ENCODE measurements at places on chromosomes 2 and 18.
A peak's percentile ranks its signal among the peaks of the same experiment; 100 is the strongest.

- peak; percentile 74 for DNase-seq
Measured at GRCh38 chr18:6414723-6415417, at the start of gene L3MBTL4. Gene L3MBTL4 (minus strand): TSS chr18:6414911. CDS start chr18:6311625, 103,286 bp downstream.

DNA sequence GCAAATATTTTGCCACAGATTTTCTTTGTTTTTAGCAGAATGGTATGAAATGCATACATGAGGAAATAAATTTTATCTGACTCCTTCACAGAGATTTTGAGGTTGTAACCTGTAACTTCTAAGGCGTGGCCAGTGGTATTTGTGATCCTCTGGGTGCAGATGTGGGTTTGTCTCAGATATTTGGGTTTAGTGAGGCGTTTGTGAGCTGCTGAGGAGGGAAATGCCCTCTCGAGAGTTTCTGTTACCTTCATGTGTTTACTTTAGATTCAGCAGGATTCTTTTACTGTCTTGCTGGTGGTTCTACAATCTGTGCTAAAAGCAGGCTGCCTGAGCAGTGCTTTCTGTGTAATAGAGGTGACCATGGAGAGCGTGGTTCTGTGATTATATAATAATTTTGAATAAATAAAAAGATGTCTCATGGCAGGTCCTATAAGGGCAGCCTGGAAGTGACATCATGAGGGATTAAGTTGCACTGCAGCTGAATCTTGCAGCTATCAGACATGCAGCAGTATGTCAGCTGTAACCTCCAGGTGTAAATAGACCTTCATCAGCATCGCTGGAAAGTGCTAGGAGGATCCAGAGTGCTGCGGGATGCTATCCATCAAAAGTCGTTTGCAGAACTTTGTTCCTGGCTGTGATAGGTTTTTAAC, 34.1 kb downstream of the TANC1 start:
- no peak for DNase-seq

DNA sequence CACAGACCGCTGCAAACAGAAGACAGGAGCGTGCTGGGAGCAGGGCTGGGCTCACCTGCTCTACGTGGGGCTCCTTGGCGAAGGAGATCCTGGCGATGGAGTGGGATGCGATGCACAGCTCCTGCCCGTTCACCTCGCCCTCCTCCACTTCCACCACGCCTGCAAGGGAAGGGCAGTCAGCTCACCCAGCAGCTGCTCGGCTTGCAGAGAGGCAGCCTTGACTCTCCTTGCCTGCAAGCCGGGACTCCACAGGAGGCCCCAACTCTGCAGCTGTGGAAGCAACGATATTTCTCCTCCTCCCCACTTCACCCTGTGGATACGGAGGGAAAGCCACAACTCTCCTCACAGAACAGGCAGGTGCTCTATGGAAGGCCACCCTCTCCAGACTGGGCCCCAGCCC, 35.1 kb downstream of the THAP4 start:
- no peak for DNase-seq

- no peak for DNase-seq
Measured at GRCh38 chr2:241111440-241111805, 9.3 kb upstream of the MTERF4 start.

GRCh38 chr18:47931718-47932103, 1.3 kb upstream of the SMAD2 start:
- no peak for DNase-seq

- DNase-seq: no peak
Measured at GRCh38 chr2:129658430-129658829, 321.0 kb upstream of the RAB6C start.

- DNase-seq: no peak
Measured at GRCh38 chr2:143608063-143608423, 478.8 kb downstream of the ARHGAP15 start.

DNA sequence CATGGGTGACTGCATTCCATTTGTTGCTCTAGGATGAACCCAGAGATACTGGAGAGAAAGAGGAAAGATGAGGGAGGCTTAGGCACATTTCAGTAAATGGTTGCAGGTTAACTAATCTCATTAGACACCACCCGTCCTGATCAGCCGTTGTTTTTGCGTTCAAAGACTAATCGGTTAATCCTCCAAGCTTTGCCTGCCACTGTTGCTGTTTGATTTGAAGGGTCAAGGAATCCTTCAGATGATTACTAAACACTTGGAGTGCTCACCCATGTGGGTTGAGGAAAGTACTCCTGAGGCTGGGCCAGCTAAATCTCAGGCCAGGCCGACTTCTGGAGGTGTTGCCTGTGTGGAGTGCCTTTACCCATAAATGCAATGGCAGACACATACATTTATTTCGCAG, 8.6 kb downstream of the SH3RF3 start:
- DNase-seq: no peak

DNA sequence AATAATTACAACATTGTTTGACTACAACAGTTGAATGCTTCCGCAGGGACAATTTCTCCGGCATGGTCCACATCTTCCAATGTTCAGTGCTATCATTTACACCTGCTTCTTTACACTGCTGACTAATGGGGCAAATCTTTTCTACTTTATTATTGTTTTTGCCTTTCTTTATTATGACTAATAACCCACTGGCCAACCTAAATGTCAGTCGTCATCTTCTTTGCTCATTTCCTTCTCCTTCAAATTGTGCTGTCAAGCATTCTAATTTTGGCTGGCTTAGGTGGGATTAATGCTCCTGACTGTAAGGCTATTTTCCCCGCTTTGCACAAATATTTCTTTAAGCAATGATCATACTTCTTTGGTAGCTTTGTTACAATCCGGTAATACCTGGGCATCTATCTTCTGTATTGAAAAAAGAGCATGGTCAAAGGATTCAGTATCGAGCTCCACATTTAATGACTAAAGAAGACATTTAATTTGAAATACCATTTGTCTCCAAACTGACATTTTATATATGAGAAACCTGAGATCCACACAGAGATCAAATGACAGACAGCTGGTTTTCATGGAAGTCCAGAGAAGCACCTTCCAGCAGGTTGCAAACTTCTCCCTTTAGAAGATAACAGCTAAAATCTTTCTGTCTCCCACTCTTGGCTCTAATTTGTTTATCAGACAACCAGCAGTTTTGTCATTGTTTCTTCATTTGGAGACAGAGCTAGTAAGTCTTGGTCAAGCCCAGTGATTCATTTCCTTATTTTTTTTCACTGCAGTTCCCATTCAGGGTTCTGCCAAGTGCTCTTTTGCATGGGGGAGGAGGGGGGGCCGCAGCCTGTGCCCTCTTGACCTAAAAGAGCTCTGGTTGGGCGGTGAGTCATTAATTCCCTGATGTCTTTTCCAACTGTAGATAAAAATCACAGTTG, 132.9 kb downstream of the SOCS6 start:
- DNase-seq: no peak

DNA sequence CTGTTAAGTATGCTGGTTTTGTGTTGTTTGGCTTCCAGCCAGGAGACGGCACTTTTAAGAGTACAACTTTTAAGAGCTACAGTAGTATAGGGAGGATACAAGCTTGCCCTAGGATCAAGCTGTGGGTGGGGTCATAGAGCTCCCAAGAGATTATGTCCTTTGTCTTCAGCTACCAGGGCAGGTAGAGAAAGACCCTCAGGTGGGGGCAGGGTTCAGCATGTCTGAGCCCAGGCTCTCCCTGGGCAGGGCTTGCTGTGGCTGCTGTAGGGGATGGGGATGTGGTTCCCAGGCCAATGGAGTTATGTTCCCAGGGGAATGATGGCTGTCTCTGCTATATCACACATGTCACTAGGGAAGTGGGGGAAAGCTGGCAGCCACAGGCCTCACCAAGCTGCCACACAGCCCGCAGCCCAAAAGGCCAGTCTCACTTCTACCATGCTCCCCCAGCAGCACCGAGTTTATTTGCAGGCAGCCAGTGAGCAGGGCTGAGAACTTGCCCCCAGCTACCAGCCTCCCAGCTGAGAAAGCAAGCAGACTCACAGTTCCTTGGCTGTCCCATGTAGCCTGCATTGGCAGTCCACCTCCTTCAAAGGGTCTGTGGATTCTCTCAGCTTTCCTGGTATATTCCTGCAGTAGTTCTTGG, 105.7 kb upstream of the ERBB4 start:
- no peak for DNase-seq

GRCh38 chr2:183255411-183255810, 131.2 kb downstream of the NUP35 start:
- DNase-seq: no peak

GRCh38 chr2:240231838-240232244, 91.4 kb upstream of the OTOS start:
- no peak for DNase-seq

DNA sequence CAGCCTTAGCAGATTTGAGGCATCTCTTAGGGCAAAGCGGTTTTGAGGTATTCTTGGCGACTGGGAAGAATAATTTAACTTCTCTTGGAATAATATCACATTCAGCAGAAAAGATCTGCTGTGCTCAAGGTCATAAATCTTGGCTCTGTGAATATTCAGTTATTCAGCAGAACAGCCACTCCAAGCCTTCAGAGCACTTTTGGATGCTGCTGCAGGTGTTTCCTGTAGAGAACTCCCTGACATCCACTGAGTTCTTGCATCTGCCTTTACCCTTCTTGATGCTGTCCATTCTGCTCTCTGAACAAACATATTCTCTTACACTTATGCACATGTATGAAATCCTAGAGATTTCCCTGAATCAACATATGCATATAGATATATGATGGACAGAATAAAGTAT, 390.3 kb downstream of the NRXN1 start:
- no peak for DNase-seq

GRCh38 chr2:231680992-231681852, 27.1 kb upstream of the PTMA start:
- peak; percentile 74 for DNase-seq

GRCh38 chr2:128177315-128177714, 86.3 kb downstream of the UGGT1 start:
- DNase-seq: no peak

- no peak for DNase-seq
Measured at GRCh38 chr2:3965211-3965610, 261.8 kb downstream of the DCDC2C start.

DNA sequence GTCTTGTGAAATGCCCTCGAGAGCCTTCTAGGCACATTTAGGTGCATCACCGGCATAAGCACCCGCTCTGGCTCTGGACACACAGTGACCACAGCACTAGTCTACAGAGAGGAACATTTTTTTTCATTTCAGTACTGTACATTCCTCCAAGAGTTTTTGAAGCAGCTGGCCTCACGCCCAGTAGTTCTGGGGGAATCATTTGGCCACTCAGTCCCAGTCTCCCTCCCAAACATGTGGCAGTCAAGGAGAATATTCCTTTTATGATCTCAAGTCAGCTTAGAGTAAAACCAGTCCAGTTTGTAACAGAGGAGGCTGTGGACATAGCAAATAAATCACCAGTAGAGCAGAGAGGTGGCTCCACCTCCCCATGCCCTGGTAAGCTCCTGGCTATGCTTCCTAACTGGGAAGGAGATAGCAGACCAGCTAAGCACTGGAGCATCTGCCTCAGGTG, 48.1 kb downstream of the KCNE4 start:
- DNase-seq: no peak

GRCh38 chr2:22690096-22690495, 694.9 kb upstream of the KLHL29 start:
- DNase-seq: no peak

- no peak for DNase-seq
Measured at GRCh38 chr2:120783371-120783791, 47.7 kb downstream of the GLI2 start.

DNA sequence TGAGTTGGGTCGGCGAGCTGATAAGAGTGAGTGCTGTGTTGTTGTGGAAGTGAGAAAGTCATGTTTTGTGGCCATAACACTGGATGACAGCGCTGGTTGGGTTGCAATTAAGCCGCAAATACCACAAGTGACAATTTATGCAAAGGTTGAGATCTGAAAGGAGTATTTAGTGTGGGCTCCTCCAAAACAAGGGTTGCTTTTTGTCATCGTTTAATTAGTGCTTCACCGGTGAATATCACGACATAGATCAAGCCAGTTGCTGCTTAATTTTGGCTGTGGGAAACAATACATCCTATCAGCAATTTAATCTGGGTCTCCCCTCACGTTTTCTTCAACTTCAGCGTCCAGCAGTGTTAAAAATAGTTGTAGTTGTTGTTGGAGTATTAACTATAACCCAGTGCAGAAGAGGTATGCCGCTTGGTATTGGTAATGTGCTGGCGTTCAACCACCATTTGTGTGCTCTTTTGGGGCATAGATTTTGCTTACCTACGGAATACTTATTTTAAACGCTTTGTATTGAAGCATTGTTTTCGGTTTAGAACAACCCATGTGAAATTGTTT, 662 bp downstream of the ACVR2A start:
- DNase-seq: no peak

- peak; percentile 1 for DNase-seq
Measured at GRCh38 chr18:7021994-7022840, 95.4 kb downstream of the LAMA1 start.

GRCh38 chr2:149375801-149376361, 45.5 kb downstream of the LYPD6 start:
- DNase-seq: no peak

GRCh38 chr2:66957677-66958076, 439.5 kb upstream of the ETAA1 start:
- DNase-seq: no peak

- no peak for DNase-seq
Measured at GRCh38 chr2:167858086-167858485, 389.3 kb downstream of the STK39 start.

GRCh38 chr2:143717536-143718168, 588.4 kb downstream of the ARHGAP15 start:
- DNase-seq: no peak

GRCh38 chr2:72003796-72004195, 143.9 kb downstream of the CYP26B1 start:
- DNase-seq: no peak

- no peak for DNase-seq
Measured at GRCh38 chr2:27596627-27597026, 13.8 kb downstream of the ZNF512 start.

DNA sequence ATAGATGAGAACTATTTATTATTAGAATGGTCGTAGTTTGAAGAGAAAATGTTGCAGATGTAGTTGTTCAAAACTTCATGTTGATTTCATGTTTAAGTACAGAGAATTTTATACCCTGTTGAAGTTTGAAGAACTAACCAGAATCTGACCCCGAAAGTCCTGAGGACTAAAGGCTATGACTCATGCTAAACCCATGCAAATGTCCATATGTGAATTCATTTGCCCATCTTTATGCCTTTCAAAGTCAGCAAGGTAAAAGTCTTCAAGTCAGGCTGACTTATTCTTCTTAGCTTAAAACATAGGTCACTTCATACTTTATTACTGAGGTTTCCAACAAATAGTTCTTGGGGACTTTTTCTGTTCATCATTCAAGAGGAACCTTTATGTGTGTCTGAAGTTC, 185.5 kb downstream of the CCDC85A start:
- no peak for DNase-seq

DNA sequence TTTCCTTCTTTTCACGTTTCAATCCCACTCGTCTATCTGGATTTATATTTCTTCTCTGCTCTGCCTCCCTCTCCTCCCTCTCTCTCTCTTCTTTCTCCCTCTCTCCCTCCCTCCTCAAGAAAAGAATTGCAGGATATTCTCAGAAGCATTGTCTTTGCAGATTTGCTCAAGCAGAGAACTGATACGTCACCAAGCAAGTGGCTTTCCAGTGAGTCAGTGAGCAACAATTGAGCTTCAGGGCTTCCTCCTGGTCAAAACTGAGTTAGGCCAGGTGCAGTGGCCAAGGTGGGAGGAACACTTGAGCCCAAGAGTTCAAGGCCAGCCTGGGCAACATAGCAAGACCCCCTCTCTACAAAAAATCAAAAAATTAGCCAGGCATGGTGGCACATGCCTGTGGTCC, 151.1 kb downstream of the SMAD2 start:
- DNase-seq: no peak
